SK-N-MC (cell line): ENCODE measurements at places on chromosomes 5 and 9.

DNA sequence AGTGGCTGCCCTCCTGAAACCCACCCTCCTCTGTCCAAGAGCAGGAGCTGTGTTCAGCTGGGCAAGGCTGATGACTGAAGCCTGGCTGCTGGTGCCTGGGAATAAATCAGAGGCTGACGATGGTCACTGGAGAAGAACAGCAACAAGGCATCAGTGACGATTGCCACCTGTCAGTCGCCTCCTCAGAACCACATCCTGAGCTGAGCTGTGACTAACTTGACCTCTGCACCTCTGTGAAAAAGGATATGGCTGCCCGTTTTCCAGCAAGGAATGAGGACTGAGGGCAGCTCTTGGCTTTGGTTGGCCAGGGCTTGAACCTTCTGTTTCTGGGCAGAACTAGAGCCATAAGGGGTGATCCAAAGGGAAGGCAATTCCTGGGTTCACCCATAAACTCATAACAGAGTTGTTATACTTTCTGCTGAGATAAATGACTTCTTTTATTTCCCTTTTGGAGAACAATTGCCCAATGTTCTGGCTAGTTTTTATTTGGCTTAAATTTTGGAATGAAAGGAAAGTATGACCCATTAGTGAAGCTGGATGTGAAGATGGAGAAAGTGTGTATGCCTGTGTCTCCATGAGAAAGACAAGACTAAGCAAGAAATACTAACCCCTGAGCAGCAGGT is 40.1 kb downstream of the TRIP13 start:
- no peak for DNase-seq

- DNase-seq: no peak
Measured at GRCh38 chr5:43461066-43461465, 22.6 kb downstream of the TMEM267 start.

DNA sequence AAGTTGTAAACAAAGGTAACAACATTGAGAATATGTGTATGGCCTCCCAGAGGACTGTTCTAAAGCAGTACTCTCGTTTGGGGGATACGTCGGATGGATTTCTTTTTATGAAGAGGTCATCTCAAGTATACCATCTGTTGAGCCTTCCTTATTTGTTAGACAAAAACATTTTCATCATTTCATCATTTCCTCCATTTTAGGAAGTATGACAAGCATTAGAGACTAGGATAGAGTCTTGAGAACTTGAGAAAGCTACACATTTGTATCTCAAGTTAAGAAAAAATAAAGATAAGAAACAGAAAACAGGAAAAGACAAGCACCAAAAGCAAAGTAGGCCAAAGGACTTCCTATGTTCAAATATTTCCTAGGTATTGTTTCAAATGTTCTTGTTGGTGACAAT is 307.0 kb downstream of the EFNA5 start:
- DNase-seq: no peak

DNA sequence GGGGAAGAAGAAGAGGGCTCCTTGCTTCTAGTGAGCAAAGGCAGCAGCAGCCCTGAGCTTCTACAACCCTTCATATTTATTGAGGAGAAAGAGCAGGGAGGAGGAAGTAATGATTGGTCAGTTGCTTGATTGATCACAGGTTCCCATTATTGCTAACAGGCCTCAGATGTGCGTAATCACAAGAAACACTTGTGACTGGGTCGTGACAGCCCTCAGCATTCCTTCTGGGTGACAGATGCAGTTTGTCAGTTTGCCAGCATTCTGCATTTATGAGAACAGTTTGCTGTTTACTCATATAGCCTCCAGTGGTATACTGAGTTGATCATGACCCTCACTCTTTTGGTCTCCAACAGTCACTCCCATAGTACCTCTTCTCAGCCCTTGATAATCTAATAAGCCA is 111.5 kb upstream of the TNC start:
- no peak for DNase-seq
